Stimulated activated CD4-positive, alpha-beta T cell treated with anti-CD3 and anti-CD28 coated beads, TNF-alpha, amount 100 ng/mL, for 1 hour (primary cell): ENCODE measurements at places on chromosomes 5 and 9.

DNA sequence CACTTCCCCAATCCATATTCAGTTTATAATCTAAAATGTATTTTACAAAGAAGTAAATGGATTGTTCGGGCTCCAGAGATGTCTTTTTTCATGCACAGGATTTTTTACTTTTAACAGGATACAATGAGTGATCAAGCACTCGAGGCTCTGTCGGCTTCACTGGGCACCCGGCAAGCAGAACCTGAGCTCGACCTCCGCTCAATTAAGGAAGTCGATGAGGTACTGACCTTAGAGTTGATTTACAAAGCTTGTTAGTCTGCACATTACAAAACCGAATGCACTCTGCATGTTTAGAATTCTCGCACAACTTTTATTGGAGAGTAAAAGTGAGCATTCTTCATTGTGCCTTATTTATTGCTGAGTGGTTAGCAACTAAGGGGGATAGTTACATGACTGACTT is 65.2 kb downstream of the ERAP1 start:
- no peak for DNase-seq

DNA sequence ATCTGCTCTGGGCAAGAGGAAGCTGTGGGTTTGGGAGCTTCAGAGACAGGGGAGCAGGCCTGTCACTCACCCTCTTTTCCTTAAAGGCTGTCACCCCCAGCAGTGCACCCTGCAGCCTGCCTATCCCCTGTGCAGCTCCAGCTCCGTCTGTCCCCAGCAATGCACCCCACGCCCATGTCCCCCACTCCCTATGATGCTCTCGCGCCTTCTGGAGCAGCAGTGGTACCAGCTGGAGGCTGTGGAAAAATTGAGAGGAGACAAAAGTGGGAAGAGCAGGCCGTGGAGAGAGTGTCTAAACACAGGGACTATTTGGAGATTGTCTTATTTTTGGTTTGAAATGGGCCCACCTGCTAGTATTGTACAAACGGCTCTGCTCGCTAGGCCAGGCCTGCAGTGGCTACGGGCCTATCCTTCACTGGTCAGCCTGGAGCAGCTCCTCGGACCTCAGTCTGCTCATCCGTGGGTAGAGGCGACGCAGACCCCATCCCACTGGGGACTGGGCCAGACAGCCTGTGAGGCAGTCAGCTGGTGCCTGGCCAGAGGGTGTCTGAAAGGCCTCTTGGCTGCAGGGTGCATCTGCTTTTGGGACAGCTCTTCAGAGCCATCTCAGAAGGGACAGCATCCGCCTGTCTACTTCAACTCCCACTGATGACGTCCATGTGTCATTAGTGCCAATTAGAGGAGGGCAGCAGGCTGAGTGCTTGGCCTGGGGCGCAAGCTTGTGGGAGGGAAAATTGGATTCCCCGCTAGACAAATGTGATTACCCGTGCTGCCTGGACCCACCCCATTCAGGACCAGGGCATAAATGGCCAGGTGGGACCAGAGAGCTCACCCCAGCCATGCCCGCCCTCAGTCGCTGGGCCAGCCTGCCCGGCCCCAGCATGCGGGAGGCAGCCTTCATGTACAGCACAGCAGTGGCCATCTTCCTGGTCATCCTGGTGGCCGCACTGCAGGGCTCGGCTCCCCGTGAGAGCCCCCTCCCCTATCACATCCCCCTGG is at the start of gene DBH:
TSS of gene DBH (plus strand) at position 831 of the 999 bp plus-strand sequence. CDS start at position 840, 9 bp downstream.
- no peak for DNase-seq

- no peak for DNase-seq
These were observed 1.7 kb downstream of the ACTL7B start for GRCh38 chr9:108854094-108854493.

DNA sequence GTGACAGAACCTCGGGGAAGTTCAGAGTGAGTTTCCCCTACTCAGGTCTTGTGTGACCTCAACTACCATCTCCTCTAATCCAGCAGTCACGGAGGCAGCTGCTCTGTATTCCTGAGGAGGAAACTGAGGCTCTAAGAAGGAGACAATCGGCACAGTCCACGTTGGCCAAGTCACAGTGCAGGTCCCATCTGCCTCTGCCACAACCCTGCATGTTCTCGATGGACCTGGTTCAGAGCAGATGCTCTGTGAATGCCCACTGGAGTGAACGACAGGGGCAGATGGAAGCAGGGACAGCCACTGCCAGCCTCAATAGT is 722 bp upstream of the ERGIC1 start:
- no peak for DNase-seq

DNA sequence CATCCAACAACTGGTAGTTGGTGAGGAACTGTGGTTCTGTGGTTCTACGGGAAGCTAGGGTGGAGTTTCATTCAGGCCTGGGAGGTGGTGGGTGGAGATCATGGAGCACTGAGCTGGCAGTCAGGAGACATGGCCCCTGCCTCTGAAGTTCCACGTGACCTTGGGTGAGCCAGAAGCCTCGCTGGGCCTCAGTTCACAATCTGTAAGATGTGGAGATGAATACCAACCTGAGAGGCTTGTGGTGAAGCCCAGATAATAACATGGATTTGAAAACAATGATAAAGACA is 177.9 kb downstream of the MACROH2A1 start:
- no peak for DNase-seq
